Ovary (tissue), 10 donors: ENCODE measurements at places on chromosomes 16 and 17. TPM values are rescaled to one million over a fixed set of nuclear protein-coding genes. Genes with fewer than 3 reads are reported as not detected.
A peak's percentile ranks its signal among the peaks of the same experiment; 100 is the strongest.

- DNase-seq, result no peak
Observed at GRCh38 chr17:63356337-63356757, 89.8 kb downstream of the CYB561 start.

DNA sequence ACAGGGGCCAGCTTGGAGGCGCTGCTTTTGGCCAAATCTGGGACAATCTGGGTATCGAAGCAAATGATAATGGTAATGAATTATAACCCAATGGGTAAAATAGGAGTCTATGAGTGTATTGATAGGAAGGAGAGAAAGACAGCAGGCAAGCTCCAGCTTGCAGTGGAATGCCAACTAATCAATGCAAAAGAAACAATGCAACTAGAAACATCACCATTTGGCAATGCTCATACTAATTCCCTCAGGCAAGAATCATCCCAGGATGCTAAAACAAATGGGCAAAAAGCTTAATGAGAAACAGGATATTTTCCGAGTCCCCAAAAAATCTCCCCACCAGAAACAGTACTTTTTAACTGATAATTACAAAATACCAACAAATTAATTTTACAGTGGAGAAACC lies 64.7 kb downstream of the ADCY9 start:
- DNase-seq, result no peak

- DNase-seq, result no peak
Observed at GRCh38 chr17:22268214-22268911, 576.0 kb downstream of the KCNJ18 start.

DNA sequence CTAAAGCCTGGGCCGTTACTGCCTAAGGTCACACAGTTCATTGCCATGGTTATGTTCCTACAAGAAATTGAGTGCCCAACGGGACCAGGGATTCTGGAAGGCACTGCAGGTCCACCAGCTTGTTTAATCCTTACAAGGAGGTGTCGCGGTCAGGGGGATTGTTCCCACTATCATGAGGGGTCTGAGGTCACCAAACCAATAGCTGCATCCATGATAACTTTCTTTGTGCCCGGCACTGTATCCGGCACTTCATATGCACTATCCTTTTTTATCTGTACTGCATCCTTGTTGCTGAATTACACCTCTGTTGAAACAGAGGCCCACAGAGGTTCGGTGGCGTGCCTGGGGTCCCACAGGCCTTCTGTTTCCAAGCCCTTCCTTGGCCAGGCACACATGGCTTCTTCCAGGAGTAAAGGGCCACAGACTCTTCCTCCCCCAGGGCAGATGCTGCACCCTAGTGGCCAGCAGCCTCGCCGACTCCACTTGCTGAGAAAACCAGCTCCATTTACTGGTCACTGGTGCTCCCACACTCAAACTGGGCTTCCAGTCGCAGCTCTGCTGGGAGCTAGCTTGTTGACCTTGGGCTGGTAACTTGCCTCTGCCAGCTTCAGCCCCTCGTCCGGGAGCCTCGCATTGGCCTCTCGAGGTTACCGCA lies 82.0 kb upstream of the PLCG2 start:
- DNase-seq, result no peak

- DNase-seq, result no peak
Observed at GRCh38 chr17:65018610-65019316, 37.8 kb downstream of the GNA13 start.

GRCh38 chr16:19172098-19172780 lies 4.2 kb downstream of the SYT17 start:
- no peak for DNase-seq

DNA sequence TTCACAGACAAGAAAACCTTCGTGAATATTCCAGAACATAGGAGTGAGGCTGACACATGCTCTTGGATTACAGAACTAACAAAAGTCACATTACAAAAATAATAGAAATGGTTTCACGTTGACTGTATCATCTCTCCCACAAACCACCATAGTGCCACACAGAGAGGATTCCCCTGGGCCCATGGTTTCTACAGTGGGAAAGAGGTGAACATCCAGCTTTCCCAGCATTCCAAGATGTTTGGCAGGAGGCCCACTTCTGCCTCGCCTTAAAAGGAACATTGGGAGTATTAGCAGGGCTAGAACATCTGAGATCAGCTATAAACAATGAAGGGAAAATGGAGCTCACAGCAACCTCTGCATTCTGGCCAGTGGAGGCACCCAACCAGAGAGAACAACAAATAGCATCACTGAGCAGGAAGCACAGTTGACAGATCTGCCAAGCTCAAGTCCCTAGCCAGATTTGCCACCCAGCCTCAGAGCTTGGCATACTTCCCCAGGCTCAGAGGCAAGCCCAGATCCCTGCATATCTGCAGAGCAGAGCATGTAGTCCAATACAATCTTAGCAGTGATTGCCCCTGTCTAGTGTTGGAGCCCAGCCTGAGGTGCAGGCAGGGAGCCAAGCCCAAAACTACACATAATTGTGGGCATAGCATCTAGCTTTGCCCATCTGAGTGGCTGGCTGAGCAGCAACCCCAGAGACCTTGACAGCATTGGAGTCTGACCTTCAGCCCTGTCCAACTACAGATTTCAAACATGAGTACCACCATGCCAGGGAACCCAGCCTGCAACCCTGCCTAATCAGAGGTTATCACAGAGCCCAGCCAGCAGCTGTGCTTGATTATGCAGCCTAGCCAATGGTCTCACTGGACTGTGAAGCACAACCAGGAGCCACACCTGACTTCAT lies 260.4 kb downstream of the CEP112 start:
- no peak for DNase-seq

GRCh38 chr17:37605813-37606505 lies 3.3 kb downstream of the SYNRG start:
- DNase-seq, result no peak

DNA sequence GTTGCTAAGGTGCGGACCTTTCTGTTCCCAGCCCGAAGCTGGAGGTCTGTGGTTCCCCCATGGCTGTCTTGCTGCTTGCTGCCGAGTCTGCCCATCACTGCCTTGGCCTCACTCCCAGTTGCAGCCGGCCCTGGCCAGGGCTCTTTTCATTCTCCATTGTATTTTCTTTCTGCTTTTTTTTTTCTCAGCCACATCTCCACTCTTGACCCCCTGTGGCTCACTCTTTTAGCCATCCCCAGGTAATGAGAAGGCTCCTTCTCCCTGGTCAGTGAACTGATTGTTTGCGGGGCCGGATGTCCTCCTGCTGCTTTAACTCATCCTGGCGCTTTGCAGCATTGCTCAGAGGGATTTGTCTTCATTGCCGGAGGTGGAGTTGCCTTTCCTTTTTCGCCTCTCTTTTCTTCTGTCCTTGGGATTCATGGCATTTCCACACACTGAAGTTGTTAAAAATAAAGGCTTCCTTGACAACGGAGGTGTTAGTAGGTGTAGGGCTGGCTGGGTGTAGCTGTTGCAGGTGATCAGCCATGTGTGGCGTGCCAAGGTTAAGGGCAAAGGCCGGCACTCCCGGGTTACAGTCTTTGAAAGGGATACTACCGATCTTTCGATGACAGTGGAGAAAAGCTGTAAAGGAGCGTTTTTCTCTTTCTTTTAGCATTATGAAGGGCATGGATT lies 34.1 kb downstream of the MAP2K6 start:
- DNase-seq, result peak; percentile 65

Gene G6PC1
- not detected for total RNA-seq
